ENCODE measurements at places on chromosomes 3 and 15.
A peak's percentile ranks its signal among the peaks of the same experiment; 100 is the strongest.

DNA sequence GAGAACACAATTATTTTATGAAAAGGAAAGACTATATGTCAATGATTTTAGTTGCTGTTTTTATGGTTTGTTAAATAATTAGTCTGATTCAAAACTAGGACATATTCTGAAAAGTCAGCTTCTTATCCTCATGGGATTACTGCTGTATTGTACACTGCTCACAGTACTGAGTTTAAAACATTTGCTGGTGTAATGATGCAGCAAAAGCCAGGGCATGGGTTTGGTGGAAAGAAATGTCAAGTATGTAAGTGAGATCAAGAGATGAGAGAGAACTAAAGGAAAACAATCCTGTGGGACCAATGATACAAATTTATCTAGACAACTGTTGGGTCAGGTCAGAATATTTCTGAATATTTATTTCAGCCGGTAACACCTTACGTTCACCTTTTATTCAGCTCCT is 210.1 kb upstream of the ARHGEF26 start:
- no peak for DNase-seq

DNA sequence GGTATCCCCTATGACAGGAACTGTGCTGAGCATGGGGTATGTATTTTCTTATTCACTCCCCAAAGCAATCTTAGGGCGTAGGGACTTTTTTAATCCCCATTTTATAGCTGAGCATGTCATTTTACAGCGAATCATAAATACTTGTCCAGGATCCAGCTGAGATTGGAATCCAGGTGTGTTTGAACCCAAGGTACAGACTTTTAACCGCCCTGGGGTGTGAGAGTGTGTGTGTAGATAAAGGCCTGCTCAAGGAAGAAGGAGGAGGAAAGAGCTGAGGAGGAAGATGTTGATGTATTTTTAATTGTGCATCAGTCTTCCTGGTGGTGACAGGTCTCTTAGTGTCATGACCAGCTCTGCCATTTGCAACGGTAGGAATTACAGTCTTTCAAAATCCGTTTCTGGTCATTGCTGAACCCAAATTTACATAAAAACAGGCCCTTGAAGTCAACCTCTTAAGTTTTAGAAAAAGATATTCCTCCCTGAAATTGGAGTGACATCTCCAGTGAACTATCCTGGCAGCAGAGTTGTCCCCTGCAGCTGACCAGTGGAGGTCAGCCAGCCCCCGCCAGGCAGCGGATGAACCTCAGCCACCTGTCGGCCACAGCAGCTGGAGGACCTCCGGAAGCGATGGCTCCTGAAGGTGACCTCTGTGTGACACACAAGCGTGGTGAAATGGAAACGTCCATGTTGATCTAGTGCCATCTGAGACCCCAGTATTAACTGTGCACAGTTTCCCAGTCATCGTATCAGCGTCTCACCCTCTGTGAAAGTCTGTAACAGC is 92.8 kb upstream of the MITF start:
- DNase-seq: no peak

DNA sequence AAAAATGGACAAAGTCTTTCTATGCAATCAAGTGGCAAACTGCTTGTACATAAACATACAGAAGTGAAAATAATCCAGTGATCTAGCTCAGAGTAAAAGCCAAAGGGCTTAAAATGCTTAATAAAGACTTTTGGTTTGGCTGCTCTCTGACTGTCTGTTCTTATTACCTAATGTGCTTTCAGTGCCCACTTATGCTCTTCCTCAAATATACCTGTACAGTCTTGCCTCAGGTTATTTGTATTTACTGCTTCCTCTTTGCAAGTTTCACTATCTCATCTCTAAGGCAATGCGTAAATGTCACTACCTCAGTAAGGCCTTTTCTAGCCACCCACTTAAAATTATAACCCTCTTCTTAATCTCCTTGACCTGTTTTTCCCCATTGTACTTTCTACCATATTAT is 171.8 kb downstream of the EPHA6 start:
- no peak for DNase-seq

GRCh38 chr3:144557515-144557914 is 585.9 kb downstream of the DIPK2A start:
- no peak for DNase-seq

DNA sequence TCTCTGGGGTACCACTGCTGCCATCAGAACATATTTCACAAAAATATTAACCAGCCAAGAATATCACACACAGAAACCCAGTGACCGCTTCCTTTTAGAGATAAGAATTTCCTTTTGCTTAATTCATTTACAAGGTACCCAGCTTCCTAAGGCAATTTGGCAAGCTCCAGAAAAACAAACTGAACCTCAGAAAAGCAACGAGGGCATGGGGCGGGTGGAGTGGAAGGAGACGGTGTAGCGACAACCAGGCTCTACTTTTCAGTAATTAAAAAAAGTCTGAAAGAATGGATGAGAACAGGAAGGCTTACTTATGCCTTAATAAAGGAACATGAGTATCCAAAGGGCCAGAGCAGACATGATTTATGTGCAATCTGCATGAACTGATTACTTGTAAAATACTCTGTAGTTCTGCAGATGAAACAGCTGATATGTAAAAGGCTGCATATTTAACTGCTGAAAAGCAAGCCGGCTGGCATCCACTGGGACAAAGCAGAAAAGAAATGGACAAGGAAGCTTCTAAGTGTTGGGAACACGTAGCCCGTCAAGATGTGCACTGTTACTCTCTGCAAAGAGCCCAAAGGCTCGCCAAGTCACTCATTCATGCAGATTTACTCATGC is 18.6 kb downstream of the RFTN1 start:
- DNase-seq: no peak

DNA sequence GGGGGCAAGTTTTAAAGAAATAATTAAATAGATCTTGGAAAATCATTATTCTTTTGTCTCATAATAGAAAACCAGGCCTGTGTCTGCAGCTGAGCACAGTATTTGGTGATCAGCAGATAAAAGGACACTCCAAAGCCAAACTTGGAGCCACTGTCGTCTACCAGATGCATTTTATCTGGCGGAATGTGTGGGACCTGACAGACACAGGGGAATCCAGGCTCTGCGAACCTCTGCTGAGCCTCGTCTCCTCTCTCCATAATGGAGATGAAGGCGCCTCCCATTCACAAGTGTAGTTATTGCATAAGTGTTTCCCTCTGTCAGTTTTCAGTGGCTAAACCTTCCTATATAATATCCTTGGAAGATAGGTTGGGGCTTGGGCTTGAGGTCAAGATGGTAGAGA is 42.1 kb downstream of the EEFSEC start:
- no peak for DNase-seq

DNA sequence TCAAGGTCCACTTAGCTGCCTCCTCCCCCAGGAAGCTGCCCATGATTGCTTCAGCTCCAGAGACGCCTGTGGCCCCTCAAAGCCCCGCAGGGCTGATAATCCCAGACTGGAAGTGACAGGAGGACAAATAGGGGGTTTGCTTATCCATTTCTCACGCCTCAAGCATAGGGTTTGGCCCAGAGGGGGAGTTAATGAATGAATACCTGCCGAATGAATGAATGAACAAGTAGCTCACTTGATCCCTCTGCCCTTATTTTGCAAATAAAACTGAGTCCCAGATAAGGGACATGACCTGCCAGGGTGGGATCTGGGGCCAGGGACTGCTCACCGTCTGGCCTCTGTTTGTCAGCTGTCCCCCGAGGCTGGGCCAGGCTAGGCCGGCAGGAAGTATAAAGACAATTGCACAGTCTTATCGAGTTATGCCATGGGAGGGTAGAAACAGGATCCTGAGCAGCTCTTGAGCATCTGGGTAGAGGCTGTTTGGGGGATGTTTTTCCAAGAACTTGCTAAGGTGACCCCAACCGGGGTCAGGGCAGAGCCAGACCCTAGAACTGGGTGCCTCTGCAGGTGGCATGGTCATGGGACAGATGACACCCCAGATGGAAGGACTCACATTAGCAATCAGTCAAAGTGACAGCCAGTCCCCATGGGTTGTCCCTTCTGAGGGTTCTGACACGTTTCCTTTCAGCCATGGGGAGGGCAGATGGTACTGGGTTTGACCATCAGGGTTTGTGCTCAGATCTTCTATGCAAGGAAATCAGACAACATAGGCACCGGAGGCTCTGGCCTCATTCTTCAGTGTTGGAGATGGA is 45.0 kb downstream of the IQSEC1 start:
- no peak for DNase-seq

DNA sequence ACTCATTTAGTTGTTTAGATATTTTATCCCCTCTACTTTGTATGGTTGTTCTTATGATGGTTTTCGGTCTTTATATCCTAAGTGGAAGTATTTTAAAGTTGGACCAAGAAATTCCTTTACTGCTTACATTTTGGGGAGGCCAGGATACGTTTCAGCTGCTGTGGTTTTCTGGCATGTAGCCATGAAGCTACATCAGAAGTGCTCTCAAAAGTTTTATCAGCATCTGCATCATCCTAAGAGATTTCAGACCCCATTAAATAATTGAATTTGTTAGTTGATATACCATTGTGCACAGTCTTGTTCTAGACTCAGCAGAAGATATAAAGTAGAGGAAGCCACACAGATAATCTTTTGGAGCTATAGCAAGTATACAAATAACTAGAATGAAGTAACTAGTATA is 50.1 kb upstream of the SKOR1 start:
- DNase-seq: no peak

DNA sequence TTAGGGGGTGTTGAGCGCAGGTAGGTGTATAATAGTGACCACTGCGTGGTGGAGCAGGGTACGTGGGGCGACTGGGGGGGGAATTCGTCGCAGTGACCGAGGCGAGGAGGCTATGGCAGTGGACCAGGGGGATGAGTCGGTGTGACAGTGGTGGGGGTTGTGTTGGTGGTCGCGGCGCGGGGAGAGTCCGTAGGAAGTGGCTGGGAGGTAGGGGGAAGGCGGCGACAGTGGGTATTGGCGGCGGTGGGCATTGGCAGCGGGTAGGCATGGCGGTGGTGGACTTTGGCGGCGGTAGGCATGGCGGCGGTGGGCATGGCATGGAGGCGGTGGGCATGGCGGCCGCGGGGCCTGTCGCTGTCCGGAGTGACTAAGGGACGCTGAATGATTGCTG is 739 bp downstream of the SNRPN start:
- DNase-seq: peak; percentile 20

- DNase-seq: no peak
These were observed 142.6 kb upstream of the CFAP20DC start for GRCh38 chr3:59192473-59192872.

GRCh38 chr3:187648177-187648576 is 22.0 kb downstream of the SST start:
- no peak for DNase-seq

DNA sequence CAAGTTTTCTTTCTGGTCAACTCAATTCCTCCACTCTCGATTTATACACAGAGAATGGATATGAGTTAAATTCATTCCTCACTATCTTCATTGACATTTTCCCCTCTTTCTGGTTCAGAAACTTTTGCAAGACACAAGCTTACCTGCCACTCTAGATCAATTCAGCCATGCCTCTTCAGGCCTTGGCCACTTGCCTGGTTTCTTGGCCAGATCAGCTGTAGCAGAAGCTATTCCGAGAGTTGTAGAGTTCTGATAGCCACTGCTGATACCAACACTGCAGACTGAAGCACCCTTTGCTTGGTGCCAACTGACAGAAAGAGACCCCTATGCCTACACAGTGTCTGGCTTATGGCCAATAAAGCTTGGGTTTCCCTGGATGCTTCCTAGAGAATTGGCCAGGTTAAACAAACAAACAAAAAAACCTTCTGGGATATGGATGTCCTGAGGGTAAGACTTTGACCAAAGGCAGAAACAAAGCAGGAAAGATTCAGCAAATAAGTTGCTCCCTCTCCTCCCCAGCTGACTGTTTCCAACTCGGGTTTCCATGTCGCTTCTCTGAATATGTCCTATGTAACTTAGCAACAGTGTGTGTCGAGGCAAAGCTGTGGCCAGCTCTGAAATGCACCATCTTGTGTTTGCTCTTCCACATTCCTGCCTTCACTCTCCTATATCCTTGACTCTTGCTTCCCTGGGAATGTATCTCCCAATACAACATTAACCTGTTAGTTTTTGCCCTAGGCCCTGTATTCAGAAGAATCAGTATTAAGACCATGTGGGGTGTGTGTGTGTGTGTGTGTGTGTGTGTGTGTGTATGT is 521.6 kb downstream of the EPHA3 start:
- DNase-seq: no peak

DNA sequence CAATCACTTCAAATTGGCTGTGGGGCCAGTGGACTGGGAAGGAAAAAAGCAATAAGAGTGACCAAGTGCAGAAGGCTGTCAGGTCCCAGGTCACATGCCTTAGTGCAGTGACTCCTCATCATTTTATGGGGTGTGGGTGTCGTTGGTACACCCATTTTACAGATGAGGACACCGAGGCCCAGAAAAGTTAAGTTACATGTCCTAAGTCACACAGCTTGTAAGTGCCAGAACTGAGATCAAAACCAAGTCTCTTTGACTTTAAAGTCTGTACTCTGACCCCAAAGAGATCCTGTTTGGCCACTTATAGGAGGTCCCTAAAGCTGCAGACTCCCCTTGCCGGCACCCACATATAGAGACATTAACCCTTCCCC is 63.0 kb upstream of the POLG start:
- DNase-seq: no peak

- DNase-seq: no peak
These were observed 29.1 kb downstream of the FLNB start for GRCh38 chr3:58037141-58037910.

DNA sequence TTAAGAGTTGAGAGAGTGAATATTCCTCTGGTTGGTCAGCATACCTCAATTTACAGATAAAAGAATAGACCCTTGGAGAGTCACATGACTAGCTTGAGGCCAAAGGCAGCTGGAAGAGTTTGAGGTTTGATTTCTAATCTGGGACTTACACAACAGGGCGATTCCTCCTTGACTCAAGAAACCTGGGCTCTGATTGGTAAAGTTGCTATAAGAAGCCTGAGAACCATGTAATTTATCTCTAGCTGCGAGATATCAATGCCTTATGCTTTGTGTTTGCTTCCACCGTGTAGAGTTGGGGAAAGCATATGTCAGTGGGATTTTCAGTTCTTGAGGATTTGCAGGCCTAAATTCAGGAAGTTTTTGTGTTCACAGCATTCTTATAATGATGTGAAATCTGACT is 206.0 kb downstream of the KLHL25 start:
- DNase-seq: no peak

DNA sequence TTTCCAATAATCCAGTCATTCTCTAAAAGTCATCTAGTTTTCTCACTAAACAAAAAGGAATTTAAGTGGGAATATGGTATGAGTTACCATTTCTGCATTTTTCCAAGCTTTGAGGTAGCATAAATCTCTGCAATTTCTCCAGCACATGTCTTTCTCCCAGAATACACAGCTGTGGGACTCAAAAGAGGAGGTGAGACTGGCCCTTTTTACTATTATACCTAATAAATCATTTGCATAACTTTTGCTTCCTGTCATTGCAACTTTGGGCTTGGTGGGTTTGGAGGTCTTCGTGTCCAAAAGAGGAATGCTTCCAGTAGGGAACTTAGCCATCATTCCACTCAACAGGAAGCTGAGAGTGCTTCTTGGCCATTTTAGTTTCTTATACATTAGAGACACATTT is 94.8 kb downstream of the FMN1 start:
- DNase-seq: no peak

- DNase-seq: no peak
These were observed 21.3 kb upstream of the CAV3 start for GRCh38 chr3:8712045-8712907.

All from GM06990 (cell line).